ENCODE measurements at places on chromosomes 16 and 17.

- DNase-seq: no peak
Observed at GRCh38 chr17:859824-860195, 77.7 kb downstream of the MRM3 start.

GRCh38 chr17:29857823-29858222, 72.2 kb downstream of the SSH2 start:
- no peak for DNase-seq

DNA sequence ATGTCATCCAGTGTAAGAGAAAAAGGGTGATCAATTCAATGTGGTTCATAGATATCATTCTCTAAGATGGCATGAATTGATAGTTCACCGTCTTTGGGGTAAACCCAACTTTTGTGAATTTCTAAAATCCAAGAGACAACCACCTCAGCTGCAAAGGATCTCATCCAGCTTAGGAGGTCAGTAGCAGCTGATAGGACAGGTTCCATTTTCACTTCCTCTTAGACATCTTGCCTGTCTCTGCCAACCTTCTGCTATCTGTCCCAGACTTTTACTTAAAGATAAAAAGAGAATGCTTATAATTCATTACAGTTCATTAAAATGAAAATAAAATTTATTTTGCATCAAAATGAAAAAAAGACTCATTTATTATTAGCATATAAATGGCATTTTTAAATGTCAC, 468.2 kb downstream of the XYLT1 start:
- peak; percentile 12 for DNase-seq

GRCh38 chr16:35210681-35211433, 1751.4 kb downstream of the TP53TG3F start:
- no peak for DNase-seq

GRCh38 chr17:489758-490329, 137.2 kb upstream of the RPH3AL start:
- DNase-seq: peak; percentile 45

- DNase-seq: no peak
Observed at GRCh38 chr16:50538411-50539052, 9.7 kb upstream of the NKD1 start.

GRCh38 chr16:87652386-87652785, 50.1 kb downstream of the JPH3 start:
- no peak for DNase-seq

DNA sequence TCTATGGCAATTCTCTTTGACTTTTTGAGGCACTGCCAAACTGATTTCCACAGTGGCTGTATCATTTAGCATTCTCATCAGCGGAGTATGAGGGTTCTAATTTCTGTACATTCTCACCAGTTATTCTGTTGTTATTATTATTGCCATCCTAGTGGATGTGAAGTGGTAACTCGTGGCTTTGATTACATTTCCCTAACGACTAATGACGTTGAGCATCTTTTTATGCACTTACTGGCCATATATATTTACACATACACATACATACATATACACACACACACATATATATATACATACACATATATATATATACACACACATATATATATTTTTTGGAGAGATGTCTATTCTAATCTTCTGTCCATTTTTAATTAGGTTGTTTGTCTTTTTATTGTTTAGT, 3.7 kb upstream of the MLYCD start:
- no peak for DNase-seq

DNA sequence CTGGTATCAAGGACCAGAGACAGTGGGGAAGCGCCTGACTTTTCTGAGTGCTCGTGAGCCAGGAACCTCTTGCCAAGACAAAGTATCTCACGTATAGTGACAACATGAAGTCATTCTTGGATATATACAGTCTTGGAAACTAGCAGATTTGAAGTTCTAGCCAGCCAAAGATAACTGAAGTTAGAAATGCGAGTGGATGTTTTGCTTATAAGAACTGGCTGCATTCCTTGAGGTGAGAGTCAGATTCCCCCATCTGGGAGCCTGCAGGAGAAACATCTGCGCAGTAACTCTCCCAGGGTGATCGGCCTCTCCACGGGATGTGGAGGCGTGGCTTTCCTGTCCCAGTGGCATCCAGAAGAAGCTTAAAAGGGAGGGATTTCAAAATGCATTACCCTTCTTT, 89.8 kb downstream of the SHISA6 start:
- no peak for DNase-seq

- DNase-seq: no peak
Observed at GRCh38 chr17:32111141-32111771, 31.0 kb upstream of the RHOT1 start.

- no peak for DNase-seq
Observed at GRCh38 chr17:57868910-57869616, 19.2 kb upstream of the MRPS23 start.

GRCh38 chr16:57240851-57241250, 4.2 kb upstream of the ARL2BP start:
- no peak for DNase-seq

- DNase-seq: peak; percentile 60
Observed at GRCh38 chr17:42112552-42113176, at the start of gene DHX58. Gene DHX58 (minus strand): TSS chr17:42112714. CDS start chr17:42111892, 822 bp downstream.

GRCh38 chr16:67726106-67727034, 7.3 kb upstream of the GFOD2 start:
- DNase-seq: no peak

DNA sequence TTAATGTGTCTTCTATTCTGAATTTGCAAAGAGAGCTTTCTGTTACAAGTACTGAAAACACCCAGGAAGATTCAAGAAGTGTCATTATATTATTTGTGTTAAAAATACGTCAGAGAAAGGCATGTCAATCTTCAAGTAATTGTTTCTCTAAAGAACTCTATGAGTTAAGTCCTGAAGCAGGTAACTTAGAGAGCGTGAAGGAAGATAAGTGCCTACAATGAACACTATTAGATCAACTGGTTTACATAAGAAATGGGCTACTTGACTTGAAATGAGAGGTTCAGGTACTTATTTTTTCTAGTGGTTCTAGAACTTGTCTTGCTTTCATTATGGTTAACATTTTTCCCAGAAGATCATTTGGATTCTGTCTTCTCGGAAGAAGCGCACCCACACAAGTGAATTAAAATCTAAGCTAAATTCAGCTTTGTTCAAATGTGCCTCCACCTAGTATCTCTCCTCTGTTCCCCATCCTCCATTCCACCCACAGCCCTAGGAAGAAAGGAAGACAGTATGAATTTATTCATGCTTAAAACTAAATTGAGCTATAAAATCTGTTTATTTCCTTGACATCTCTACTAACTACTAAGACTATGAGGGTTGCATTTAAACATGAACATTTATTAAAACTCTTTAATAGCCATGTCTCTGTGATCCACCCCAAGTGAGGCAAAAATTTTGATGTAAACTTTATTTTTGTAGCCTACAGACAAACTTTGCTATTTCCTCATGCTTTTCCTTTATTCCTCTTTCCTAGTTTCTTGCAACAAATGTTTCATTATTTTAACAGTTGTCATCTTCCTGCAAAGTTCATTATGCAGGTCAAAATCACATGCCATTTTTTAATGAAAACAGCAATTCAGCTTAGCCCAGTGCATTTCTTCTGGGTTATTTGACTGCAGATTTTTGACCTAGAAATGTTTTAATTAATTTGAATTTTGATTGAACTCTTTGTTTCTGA, 206.8 kb downstream of the KCNJ2 start:
- DNase-seq: no peak

DNA sequence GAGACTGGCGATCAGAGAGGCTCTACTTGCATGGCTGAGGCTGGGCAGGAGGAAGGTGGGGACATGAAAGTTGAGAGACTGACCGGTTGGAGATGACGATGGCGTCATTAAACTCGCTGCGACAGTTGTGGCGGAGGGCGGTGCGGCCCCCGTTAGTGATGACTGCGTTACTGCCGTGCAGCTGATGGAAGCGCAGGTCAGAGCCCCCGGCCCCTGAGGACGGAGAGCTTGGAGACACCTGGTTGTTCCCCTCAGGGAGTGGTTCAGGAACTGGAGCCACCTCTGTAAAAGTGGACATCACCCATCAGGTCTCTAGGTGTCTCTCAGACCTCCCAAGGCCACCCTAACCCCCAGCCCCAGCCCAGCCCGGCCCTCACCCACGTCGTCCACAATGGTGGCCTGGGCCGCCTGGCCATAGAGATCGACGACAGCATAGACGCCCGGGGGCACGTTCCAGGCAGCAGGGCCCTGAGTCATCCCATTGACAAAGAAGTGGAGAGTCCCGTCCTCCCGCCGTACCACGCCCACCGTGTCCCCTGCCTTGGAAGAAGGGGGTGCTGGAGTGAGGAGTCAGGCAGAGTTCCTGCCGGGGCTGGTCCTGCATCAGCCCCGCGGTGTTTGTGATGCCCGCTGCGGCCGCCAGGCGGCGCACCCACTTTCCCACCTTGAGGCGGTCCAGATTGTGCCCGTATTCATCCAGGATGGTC, 5.3 kb downstream of the NEURL4 start:
- no peak for DNase-seq

- DNase-seq: no peak
Observed at GRCh38 chr17:45818699-45819098, 26.0 kb upstream of the SPPL2C start.

DNA sequence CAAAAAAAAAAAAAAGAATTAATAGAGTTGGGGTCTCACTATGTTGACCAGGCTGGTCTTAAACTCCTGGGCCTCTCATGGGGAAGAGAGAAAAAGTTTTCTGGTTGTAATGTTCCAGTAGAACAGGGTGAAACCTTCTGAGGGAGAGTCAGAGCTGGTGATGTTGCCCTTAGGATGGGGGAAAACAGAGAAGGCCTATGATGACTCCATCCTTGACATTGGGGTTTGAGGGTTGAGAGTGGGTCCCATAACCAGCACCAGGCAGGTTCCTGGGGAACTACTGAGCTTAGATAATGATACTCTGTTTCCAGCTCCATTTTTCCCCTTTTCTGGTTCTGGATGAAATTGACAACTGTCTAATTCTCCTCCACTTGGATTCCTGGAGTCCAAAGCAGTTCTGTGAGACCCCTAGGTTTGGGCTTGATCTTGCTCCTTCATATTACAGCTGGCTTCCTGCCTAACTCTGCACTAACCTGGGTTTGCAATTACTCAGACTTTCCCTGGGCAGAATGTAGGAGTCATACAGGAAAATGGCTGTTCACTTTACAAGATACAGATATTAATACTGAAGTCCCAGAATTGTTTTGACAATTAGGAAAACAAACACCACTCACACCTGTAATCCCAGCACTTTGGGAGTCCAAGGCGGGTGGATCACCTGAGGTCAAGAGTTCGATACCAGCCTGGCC, 62.8 kb upstream of the B4GALNT2 start:
- DNase-seq: no peak

DNA sequence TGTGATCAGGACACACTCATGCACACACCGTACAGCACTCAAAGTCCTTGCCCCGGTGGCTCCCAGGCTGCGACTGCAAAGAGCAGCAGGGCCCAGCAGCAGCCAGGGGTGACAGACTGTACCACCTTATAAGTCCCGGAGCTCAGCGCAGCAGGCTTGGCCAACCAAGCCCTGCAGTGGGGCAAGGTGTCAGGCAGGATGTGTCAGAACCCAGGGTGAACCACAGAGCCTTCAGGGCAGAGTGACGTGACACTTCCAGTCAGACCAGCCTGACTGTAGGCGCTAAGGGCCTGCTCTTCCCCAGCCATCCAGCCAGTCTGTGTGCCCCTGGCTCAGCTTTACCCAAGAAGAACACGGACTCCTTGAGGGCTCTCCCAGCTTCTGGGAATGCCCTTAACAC, 204.1 kb downstream of the COPRS start:
- no peak for DNase-seq

DNA sequence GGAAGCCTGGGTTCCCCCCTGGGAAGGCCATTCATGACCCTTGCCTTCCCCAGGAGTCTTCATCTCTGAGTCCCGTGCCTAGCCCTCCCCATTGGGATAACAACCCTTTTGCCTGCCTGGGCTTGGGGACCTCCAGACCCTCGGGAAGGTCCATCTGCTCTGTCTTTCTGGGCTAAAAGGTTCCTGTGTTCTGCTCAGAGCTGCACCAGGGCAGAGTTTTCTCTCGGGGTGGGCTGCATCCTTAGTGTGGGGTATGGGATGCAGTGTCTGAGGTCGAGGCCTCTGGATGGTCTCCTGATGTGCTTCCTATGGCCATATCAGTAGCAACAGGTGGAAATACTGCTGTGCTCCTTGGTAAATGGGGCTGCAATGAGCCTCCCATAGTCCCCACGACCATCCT, 22.9 kb upstream of the PLLP start:
- no peak for DNase-seq

GRCh38 chr16:10693889-10694288, 841 bp downstream of the TEKT5 start:
- no peak for DNase-seq

GRCh38 chr17:77504652-77505155, 363.9 kb downstream of the SEC14L1 start:
- DNase-seq: no peak

DNA sequence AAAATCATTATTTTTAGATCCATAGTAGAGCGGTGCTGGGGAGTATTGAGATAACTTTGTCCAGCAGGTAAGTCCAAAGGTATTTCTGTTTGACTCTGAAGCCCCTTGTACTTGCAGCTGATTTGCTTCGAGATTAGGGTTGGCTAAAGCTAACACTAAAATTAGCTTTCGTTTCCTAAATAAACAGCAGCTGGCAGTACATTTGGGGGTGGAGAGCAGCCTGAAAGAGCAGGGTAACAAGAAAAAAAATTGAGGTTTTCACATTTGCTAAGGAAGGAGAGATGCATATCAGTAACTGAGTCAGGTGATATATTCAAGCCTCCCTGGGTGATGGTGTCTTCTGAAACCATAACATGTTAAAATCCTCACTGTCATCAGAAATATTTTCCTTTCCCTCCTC, 37.4 kb upstream of the TMC5 start:
- DNase-seq: no peak

DNA sequence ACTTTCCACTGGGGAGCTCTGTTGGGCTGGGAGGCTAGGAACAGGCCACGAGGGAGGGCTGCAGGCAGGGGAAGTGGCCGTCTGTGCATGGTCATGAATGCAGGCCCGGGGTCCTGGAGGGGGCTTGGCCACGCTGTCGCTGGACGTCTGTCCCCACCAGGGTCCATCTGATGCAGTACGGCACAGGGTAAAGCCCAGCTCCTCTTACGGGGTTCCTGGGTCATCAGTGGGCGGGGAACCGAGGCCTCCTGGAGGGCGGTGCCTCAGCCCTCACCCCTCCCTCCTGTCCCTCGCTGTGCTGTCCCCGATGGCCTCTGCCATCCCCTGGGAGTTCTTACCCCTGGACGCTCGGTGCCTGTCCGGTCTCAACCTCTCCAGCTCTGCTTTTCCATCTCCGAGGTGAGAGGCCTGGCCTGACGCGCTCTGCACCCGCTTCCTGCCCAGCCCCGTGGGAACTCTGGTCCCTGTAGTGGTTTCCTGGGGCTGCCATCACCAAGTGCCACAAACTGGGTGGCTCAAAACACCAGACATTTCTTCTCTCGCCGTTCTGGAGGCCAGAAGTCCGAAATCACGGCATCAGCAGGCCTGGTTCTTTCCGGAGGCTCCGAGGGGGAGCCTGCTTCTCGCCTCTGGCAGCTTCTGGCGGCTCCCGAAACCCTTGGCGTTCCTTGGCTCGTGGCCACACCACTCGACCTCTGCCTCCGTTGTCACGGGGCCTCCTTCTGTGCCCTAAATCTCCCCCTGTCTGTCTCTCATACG, 182.8 kb downstream of the SEC14L1 start:
- no peak for DNase-seq

DNA sequence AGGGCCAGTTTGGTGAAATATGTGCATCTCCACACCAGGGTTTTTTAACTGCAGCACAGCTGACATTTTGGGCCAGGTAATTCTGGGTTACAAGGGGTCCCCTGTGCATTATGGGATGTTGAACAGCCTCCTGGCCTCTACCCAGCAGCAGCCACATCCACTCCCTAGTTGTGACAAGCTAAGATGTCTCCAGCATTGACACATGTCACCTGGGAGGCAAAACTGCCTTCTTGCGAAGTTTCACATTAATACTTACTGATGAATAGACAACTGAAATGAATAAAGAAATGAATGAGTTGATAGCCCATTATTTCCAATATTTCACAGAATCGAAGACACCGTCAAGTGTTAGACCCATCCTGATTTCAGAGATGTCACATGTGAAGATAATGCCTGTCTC, 383.7 kb downstream of the CPPED1 start:
- no peak for DNase-seq

All from CMK (cell line).